ENCODE measurements at places on chromosomes 16 and 17. TPM values are rescaled to one million over a fixed set of nuclear protein-coding genes. Genes with fewer than 3 reads are reported as not detected.
A peak's percentile ranks its signal among the peaks of the same experiment; 100 is the strongest.

GRCh38 chr16:79098907-79099306, 501.6 kb downstream of the MAF start:
- DNase-seq, result no peak

DNA sequence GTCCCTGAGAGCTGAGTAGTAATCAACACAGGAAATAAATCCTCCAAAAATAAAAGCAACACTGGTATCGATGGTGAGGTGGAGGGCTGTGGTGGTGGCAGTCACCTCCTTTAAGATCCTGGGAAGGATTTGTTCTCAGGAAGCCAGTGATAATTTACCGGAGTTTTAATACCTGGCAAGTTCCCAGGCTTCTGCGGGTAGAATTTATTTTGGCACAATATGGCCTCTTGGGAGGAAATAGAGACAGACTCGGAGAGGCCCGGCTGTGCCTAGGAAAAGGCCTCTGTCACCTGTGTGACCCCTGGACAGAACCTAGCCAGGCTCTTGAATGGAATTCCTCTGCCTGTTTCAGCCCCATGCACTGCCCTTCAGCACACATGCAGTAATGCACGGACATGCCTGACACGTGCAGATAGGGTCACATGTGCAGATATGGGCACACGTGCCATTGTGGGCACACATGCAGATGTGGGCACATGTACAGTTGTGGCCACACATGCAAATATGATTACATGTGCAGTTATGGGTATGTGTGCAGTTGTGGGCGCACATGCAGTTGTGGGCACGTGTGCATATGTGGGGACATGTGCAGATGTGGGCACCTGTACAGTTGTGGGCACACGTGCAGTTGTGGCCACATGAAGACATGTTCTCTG, 33.5 kb downstream of the MGAT5B start:
- no peak for DNase-seq

Gene LGALS9B
- not detected for polyA plus RNA-seq

DNA sequence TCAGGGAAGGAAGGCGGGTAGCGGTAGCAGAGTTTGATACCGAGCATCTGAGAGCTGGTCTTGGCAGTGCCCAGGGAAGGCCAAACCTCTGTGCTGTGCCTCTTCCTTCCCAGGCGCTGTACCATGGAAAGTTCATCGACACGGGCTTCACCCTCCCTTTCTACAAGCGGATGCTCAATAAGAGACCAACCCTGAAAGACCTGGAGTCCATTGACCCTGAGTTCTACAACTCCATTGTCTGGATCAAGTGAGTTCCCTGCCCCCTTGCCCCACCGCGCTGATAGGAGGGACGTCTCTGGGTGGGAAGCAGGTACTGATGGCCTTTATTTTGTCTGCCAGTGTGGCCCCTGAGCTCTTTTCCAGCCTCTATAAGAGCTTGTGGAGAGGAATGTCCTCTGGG, 15.4 kb upstream of the CLEC18A start:
- no peak for DNase-seq

DNA sequence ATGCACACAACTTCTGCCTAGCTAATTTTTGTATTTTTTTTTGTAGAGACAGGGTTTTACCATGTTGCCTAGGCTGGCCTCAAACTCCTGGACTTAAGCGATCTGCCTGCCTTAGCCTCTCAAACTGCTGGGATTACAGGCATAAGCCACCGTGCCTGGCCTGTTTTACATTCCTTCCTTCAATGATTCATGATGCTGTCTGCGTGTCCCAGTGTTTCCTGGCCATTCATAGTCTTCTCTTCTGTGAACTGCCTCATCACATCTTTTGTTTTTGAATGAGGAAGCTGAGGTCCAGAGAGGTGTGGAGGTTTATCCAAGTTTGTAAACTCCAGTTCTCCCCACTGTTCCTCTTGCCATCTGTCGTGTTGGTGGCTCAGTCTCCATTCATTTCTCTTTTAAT, 64.5 kb upstream of the MED9 start:
- DNase-seq, result no peak

Gene TP53TG3F
- polyA plus RNA-seq, result not detected

Gene CDRT4
- polyA plus RNA-seq, result 3.1 TPM

GRCh38 chr17:79707931-79708891, 22.5 kb upstream of the ENPP7 start:
- DNase-seq, result peak; percentile 43

DNA sequence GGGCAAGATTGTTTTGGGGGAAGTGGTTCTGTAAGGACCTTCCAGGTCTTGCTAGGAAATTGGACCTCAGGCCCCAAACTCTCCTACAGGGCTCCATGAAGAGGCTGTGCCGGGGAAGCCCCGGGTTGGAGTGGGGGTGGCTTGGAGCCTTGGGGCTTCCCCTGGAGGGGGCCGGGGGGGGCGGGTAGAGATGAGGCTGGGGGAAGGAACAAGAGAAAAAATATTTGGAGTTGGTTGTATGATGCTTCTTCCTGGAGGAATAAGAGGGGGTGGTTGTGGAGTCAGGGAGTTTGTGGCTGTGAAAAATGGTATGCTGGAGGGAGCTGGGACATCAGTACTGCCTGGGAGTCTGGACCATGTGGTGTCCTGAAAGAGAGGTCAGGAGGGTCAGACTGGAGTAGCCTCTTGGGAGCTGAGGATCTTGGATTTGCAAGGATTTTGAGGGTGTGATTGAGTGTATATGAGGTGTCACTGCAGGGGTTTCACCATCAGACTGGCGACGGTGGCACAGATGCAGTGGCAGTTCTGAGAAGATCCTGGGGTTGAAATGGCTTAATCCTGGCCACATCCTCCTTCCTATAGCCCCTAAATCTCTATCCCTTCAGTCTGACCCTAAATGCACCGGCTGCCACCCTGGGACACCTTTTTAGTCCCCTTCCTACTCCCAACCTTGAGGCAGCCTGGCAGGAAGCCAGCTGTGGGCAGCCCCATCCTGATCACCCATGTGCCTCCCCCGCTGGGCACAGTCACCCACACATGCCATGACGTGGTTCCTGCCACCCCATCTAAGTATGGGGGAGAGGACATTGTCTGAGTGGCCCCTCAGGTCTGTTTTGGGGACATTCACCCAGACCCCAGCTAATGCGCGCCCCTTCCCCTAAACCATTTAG, 10.9 kb downstream of the RARA start:
- DNase-seq, result no peak

DNA sequence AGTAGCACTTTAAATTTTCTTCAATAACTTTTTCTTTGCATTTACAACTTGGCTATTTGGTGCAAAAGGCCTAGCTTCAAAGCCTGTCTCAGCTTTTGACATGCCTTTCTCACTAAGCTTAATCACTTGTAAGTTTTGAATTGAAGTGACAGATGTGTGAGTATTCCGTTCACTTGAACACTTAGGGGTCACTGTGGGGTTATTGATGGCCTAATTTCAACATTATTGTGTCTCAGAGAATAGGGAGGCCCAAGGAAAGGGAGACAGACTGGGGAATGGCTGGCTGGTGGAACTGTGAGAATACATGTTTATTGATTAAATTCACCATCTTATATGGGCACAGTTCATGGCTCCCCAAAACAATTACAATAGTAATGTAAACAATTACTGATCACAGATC, 84.1 kb downstream of the TAOK1 start:
- DNase-seq, result no peak

DNA sequence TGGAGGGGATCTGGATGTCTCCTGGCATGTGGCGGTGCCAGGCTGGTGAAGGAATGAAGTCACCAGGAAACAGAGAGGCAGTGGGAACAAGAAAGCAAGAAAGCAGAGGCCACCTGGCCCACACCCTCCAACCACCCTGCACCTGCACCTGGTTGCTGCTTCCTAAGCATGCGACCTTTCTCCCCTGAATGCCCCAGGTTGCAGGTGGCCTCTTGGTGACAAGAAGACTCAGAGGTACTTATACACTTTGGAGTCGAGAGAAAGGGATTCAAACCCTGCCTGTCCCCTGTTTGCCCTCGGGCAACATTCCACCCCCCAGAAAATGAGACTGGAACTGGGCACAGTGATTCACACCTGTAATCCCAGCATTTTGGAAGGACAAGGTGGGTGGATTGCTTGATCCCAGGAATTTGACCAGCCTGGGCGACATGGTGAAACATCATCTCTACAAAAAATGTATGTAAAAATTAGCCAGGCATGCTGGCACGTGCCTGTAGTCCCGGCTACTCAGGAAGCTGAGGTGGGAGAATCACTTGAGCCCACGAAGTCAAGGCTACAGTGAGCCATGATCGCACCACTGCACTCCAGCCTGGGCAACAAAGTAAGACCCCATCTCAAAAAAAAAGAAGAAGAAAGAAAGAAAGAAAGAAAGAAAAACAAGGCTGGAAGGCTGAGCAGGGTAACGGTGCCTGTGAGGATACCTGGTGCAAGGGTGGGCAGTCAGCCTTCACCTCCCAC, 34.6 kb upstream of the TNRC6C start:
- DNase-seq, result no peak

DNA sequence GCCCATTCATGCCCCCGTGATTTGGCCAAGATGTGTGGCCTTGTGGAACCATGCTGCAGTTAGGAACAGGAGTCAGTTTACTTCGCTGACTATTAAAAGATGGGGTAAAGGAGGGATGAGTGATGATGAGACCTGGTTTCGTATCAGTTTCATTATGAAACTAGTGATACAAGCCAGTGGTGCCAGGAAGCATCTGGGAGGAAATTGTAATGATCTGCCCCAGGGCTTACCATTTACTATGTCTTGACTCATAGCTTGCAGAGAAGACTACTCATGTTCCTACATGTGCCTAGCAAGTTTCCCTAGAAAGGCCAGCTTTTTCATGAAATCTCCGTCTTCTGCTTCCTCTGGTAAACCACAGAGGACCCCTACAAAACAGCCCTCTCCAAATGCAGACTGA, 23.2 kb downstream of the CDH3 start:
- DNase-seq, result no peak

DNA sequence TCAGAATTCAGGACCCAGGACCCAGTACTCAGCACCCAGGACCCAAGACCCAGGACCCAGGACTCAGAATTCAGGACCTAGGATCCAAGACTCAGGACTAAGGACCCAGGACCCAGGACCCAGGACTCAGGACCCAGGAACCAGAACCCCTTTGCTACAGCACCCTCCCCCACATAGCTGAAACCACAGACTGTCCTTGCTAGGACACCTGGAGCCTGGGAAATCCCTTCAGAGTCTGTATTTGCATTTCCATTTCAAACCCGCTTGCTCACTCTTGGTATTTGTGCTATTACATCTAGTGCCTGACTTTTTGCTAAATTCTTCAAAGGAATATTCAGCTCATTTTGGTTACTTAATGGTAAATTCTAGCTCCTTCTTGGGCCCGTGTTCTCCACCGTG, 275.8 kb upstream of the MAF start:
- DNase-seq, result no peak

Gene MPP3
- polyA plus RNA-seq, result 6.3 TPM

DNA sequence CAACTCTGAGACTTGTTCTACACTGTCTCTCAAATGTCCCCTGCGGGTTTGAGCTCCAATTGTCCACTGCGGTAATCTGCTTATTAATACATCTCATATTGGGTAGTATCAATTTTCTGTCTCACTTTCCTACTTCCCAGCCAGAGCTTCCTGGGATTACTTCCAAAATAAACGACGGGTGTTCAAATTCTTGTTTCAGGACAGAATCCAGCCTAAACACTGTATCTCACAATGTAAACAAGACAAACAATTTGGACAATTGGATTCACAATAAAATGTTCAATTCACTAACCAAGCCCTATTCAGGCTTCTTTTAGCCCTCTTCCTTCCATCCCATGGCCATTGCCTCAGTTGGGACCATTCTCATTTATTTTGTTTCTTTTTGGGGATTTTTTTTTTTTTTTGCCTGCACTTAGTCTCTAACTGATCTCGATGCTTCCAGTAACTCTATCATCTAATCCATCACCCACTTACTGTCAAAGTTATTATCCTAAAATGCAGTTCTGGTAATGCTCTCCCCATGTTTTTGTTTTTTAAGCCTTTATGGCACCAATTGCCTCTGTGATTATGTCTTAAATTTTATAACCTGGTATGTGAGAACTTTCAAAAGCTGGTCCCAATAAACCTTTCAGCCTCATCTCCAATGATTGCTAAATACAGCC, 2.0 kb upstream of the VAT1L start:
- DNase-seq, result no peak

GRCh38 chr16:69837380-69837779, 75.2 kb downstream of the WWP2 start:
- no peak for DNase-seq

DNA sequence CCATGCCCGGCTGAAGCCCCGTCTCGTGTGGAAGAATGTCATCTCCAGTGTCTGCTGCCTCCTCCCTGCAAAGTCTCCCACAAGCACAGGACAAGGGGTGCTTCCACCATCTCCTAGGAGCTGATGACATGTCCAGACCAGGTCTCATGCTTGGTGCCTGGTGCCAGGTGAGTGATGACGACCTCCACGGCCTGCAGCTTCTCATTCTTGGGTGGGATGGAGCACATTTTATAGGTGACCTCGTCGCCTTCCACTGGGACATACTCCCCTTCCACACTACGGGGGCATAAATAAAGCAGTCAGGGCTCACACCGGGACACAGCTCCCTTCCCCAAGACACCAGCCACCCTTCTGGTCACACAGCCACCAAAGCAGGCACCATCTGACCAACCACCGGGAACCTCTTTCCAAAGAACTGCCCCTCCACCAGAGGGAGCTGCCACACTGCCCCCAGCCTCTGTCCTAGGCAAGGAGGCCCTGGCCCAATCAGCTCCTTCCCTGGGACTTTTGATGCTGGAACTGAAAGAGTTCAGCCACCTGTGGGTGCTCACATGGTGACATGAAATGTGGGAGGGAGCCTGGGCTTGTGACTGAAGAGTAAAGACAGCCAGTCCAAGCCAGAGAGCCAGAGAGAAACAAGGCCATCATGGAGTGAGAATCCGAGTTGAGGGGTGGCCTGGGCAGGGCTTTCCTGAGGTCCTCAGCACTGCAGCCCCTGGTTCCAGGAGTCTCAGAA, 13.6 kb downstream of the CARHSP1 start:
- DNase-seq, result no peak

- DNase-seq, result no peak
These were observed 84.1 kb downstream of the SHISA9 start for GRCh38 chr16:12985516-12985915.

DNA sequence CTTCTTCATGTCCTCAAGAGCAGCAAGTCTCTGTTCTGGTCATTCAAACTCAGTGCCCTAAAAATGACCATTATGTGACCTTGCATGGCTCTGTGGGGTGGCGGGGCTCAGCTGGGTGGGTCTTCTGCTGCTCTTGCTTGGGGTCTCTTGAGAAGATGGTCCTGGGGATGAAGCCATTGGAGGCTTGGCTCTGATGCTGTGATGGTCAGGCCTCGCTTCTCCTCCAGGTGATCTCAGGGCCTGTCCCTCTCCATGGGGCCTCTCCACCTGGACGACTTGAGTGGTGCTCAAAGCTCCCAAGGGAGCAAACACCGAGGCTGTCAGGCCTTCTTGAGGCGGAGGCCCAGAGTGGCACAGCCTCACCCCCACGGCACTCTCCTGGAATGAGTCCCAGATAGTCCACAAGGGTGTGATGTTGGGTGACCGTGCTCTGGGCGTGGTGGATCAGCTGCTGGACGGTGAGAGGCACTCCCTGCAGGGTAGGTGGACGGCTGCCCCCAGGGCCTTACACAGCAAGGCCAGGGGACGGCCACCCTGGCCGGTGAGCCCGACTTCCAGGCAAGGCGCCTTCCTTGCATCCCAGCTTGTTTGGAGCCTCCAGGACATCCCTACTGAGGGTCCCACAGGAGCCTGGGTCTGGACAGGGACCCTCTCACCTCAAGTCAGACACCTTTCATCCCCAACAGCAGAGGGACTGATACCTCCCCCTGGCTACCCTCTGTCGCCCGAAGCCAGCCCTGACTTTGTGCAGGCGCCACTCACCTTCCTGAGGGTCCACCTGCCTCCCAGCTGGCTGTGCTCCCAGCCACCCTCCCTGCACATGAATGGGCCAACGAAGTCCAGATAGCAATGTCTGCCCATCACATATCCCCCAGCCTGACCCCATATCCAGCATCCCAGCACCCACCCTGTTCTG, 48.7 kb downstream of the USP22 start:
- no peak for DNase-seq

Gene MYH3
- 1.6 TPM for polyA plus RNA-seq

Gene RTN4RL1
- polyA plus RNA-seq, result 0.72 TPM

Data from right renal cortex interstitium (tissue), 3 donors.